ENCODE measurements at places on chromosomes 6 and 20.

DNA sequence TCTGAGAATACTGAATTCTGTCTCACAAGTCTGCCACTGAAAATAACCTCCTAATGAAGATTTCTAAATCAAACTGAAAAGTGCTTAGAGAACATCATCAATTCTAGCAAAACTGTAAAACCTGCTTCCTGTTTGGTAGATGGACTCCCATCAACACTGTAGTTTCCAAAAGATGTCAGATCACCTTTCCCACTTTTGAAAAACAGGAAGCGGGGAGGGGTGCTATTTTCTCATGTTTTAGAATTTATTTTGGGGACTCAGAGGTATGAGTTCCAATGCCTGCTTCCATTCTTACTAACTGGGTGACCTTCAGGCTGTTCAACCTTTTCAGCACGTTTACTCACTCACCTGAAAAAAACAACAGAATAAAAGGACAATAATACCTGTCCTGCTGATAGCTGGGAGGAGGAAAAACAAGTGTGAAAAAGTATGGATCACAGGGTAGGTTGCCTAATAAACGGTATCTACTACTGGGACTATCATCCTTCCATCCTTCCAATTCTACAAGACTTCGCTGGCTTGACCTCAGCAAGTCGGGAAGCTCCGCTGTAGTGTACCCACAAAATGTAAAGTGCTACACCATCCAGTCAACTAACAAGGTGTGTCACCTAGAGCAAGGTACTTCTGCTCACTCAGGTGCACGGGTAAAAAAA is 1.1 kb downstream of the ATP5F1E start:
- no peak for DNase-seq

DNA sequence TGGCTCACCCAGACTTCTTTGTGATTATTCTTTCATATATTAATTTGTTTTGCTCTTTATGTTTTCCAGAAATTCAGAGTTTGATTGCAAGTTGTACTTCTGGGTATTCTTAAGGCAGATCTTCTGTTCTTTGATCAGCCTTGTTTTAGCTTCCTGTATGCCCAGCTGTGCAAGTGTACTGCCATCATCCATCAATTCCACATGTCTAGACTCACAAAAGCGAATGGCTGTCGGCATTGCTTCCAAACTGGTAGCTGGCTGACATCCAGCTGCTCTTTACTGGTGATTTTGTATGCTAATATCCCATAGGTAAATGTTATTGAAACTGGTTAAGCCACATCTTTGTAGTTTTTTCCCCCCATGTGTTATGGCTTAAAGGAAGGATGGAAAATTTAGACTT is 1084.8 kb upstream of the CITED2 start:
- no peak for DNase-seq

GRCh38 chr6:136076496-136076895 is 173.6 kb downstream of the MTFR2 start:
- DNase-seq = no peak

DNA sequence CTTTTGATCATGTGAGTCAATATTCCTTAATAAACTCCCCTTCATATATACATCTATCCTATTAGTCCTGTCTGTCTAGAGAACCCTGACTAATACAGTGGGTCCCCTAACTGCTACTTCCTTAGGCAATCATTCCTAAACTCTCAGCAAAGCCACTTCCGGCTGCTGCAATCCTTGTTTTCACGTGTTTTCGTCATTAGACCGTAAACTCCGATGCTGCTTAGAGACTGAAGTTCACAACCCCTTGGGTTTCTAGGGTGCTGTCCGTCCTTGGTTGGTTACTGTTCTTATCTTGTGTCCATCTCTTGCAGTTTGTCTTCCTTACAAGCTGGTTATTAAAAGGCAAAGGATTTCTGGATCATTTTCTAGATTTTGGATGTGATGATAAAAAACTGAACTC is 106.4 kb downstream of the GMPR start:
- DNase-seq = no peak

GRCh38 chr6:1625794-1626435 is 16.2 kb downstream of the FOXC1 start:
- no peak for DNase-seq

- no peak for DNase-seq
These were observed 582.1 kb upstream of the HTR1E start for GRCh38 chr6:86355271-86355670.

DNA sequence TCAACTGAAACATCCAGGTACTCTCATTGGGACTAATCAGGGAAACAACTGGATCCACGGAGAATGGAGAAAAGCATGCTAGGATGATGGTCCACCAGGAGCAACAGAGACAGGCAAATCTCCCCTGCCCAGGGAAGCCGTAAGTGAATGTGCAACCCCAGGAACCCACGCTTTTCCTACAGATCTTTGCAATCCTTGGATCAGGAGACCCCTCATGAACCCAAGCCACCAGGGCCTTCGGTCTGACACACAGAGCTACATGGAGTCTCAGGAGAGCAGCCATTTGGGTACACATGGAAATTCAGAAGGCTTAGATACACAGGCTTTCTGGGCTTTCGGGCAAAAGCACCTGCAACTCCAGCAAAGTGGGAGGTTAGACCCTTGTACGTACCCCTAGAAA is 122.1 kb upstream of the PTCHD4 start:
- no peak for DNase-seq

GRCh38 chr6:140380427-140381218 is 1006.2 kb upstream of the CITED2 start:
- DNase-seq = no peak

- no peak for DNase-seq
These were observed 507 bp upstream of the VGLL2 start for GRCh38 chr6:117264692-117265409.

GRCh38 chr6:37693079-37693478 is 4.6 kb downstream of the MDGA1 start:
- no peak for DNase-seq

DNA sequence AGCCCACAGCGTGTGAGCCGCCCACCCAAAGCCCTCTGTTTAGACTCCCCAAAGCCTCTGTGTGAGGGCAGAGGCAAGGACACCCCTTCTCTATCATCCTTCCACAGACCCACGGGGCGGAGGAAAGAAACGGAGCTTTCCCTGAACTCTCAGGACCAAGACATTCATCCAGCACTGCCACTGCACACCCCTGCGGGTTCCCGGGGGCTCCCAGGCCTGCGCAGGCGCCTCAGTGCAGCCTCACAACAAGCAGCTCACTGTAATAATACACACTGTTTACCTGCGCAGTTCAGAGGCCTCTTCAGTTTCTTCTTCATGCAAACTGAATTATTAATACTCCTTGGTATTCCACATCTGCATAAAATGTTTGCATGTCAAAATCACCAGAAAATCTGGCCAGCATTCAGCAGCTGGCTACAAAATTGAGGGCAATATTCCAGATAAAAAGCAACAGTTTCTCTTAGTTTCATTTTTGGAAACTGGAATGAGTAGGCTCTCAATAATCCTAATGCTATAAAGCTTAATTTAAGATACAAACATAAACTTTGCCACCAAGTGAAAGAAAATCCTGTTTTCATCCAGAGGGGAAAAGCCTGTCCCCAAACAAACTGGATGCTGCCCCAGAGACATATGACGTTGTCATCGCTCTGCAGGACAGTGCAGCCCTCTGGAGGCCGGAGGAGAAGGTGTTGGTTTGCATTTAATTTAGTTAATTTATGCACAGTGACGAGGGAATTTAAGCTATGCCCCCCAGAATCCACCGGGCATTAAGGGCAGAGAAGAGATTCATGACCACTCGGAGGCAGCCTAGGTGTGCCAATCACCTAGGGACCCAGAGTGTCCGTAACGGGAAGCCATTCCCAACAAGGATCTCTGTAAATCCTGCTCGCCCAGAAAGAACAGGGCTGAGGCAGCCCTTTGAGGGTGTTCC is 45.3 kb downstream of the NINL start:
- DNase-seq = no peak

DNA sequence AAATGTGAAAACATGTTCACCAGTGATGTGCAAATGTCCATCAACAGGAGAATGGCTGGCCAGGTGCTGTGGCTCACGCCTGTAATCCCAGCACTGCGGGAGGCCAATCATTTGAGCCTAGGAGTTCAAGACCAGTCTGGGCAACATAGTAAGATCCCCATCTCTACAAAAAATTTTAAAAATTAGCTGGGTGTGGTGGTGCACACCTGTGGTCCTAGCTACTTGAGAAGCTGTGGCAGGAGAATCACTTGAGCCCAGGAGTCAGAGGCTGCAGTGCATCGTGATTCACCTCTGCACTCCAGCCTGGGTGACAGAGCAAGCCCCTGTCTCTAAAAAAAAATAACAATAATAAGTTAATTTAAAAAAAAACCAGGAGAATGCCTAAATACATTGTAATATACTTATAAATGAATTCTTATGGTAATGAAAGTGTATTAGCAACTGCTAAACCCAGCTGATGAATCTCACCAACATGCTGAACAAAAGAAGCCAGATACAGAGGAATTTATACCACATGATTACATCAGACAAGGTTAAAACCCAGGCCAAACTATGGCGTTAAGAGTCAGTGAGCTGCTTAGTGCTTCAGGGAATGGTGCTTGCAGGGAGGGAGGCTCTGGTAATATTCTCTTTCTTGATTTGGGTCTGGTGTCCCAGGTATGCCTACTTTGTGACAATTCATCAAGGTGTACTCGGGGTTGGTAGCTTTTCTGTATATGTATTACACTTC is 36.4 kb downstream of the RPP40 start:
- no peak for DNase-seq

GRCh38 chr6:119480961-119481497 is 131.5 kb upstream of the MAN1A1 start:
- DNase-seq = no peak

GRCh38 chr6:35068206-35068605 is 72.9 kb downstream of the TCP11 start:
- no peak for DNase-seq

- no peak for DNase-seq
These were observed 259.9 kb downstream of the ADGRG6 start for GRCh38 chr6:142561511-142562265.

DNA sequence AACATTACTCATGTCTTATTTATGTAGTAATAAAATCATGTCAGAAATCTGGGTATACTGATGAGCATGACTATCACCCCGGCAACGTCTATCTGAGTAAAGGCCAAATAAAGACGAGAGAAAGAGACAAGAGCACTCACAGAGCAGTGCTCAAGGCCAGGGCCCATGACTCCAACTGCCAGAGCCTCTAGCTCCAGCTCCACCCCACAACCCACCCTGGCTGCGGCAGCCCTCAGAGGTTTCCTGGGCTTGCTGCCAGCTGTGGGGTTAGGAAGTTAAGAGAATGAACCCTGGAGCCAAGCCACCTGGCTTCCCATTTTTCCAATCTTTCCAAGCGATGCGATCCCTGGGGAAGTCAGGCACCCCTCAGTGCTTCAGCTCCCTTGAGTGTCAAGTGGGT is 92.0 kb upstream of the PAX1 start:
- no peak for DNase-seq

DNA sequence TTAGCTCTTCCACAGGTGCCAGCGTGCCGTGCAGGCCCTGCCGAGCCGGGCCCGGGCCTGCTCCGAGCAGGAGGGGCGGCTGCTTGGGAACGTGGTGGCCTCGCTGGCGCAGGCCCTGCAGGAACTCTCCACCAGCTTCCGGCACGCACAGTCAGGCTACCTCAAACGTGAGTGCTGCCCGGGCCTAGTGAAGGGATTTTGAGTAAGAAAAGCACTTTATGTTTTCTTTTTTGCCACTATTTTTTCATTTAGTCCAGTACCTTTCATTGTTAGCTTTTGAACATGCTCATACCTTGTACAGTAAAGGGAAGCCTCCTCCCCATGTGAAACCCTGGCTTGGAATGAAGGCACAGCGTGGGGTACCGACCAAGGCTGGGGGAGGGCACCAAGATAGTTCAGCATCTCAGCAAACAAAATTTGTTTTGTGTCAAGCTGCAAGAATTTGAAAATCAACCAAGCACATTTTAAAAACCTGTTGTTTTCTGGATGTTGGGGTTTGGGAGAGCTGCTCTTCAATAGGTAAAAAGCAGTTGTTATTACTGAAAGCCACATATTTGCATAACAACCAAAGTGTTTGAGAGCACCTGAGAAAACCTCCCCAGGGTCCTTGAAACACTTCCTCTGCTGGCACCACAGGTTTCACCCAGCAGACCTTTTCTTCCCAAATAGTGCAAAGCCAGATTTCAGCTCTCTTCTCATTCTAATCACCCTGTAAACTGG is 18.4 kb downstream of the STX16 start:
- no peak for DNase-seq

DNA sequence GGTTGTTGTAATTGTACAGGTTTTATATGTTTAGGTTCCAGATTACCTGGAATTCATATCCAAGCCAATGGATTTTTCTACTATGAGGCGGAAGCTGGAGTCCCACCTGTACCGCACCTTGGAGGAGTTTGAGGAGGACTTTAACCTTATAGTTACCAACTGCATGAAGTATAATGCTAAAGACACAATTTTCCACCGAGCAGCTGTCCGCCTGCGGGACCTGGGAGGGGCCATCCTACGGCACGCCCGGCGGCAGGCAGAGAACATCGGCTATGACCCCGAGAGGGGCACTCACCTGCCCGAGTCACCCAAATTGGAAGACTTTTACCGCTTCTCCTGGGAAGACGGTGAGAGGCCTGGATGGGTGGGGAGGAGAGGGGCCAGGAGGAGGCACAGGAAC is 13.6 kb downstream of the BRPF3 start:
- DNase-seq = no peak

DNA sequence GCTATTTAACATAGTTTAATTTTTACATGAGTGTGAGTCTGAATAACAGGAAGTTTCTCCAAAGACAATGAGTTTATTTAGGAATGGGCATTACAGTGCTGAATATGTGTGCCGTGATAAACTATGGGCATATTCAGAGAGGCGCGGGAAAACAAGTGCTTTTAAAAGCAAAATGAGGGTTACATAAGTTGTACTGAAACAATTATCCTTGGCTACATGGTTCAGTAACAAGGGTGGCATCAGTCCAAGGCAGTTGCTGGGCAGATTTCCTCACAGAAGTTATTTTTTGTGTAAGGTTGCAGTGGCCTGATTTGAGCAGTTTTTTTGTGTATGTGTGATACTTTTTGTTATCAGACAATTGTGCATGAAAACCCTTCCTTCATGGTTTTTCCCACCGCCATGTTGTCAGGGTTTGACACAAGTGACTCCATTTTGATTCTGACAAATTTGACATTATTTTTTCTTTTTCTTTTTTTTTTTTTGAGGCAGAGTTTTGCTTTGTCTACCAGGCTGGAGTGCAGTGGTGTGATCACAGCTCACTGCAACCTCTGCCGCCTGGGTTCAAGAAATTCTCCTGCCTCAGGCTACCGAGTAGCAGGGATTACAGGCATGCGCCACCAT is 22.3 kb upstream of the PXDC1 start:
- DNase-seq = no peak
